ENCODE measurements at places on chromosomes 7 and 10.

DNA sequence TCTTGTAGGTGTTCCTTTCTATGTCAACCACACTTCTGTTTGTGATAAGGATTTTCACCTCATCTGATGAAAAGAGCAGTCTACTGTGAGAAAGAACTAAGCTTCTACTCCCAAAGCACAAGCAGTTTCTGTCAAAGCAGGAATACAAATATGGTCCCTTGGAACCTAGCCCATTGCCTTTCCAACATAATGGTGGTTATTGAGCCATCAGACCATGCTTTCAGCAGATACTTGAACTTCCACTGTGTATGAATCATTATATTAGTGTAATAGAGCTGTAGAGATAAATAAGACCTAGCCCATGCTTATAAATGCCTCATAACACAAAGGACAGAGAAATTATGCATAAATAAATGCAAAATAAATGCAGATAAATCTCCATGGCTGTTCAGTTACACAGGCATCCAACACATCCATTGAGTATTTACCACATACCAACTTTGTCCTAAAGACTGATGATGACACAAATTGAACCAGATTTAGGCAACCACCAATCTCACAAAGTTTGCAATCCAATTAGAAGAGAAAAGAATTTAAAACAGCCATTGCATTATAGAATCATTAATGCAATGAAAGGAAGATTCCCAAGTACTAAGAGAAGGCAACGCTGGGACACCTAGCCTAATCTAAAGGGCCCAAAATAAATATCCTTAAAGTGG lies 729.4 kb upstream of the C7orf33 start:
- no peak for DNase-seq

- no peak for DNase-seq
Measured at GRCh38 chr10:58508316-58508715, 4.4 kb upstream of the BICC1 start.

DNA sequence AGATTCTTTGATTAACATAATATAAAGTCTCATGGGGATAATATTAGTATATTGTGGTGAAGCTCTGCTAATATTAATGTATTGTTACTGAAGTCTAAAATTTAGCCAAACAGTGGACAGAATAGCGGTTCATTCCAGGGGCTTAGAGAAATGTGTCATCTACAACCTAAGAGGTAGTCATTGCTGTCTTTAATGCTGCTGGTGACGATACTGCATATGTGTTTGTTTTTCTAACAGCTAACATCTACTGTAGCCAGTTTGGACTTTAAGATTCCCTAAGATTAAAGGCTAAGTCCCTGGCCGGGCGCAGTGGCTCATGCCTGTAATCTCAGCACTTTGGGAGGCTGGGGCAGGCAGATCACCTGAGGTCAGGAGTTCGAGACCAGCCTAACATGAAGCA lies 102.0 kb upstream of the SAMD8 start:
- no peak for DNase-seq

DNA sequence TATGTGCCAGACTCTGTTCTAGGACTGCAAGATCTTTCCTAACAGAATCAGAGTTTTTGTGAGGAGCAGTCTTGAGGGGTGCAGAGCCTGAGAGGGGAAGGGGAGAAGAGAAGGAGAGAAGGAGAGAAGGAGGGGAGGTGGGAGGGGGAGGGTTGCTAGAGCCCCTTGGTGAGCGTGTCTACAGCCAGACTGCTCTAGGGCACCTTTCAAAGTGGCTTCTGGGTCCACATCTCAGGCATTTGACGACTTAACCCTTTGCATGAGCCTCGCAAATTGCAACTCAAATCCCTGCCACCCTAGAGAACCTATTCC lies 31.1 kb upstream of the LEP start:
- DNase-seq: no peak

DNA sequence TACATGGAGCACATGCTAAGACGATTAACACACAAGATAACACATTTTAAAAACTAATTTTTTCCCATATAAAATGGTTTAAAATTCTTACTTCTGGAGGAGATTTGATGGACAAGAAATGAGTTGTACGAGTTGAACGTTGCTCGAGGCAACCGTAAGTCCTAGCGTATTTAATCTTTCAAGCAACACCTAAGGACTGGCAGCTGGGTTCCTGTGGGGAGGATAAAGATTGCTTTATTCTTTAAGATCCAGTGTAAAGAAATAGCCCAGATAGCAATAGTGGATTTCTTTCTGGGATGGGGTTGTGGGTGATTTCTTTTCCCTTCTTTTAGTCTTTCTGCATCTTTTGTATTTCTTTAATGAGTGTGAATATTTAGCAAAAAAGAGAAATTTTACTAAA lies 9.8 kb downstream of the TBXAS1 start:
- no peak for DNase-seq

DNA sequence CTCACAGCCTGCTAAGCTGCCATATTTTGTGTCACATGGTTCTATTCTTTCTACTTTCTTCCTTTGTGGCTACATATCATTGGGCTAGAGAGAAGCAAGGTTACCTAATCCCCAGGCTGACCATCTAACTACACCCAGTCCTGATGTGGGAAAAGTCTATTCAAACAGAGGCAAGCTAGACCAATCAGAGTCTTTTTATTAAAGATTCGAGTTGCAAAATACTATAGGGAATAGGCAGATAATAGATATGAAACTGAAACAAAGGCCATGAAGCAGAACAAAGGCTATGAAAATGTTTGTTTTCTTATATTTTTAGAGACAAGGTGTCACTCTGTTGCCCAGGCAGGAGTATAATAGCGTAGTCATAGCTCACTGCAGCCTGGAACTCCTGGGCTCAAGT lies 36.7 kb downstream of the MTERF1 start:
- no peak for DNase-seq

DNA sequence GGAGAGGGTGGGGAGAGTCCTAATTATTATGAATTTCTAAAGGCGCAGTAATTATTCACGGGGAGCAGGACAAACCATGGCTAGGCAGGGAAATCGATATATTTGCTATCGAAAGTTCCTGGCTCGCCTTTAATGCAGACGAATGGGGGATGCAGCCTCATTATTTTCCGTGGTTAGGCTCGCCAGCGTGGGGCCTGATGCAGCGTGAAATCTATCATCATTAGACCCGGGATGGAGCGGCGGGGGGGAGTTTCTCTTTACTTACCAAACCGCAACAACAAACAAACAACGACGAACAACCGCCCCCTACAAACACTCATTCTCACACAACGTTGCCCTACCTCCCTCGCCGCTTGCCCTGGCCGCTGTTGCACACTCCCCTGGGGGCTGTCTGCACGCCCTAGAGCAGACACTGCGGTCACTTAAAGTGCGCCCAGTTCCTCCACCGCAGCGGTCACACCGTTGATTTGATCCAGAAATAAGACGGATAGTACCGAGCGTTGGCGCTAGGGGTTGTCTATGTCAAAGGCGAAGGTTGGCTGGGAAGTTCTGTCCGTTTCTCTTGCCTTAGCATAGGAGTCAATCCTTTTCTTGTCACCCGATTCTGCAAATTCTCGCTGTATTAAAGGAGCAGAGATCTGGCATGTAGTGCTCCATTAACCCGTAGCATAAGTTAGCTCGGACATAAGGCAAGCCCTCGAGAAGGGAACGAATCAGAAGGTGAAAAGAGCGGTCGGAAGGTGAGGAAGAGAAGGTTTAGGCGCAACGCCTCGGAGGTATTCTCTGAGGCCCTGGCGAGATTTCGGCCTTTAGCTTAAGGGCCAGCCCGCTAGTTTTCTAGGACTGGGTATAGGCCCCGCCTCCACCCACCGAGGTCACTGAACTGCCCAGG lies 10.4 kb downstream of the NXPH1 start:
- peak; percentile 6 for DNase-seq

- no peak for DNase-seq
Measured at GRCh38 chr7:73435471-73436009, 2.0 kb downstream of the FZD9 start.

DNA sequence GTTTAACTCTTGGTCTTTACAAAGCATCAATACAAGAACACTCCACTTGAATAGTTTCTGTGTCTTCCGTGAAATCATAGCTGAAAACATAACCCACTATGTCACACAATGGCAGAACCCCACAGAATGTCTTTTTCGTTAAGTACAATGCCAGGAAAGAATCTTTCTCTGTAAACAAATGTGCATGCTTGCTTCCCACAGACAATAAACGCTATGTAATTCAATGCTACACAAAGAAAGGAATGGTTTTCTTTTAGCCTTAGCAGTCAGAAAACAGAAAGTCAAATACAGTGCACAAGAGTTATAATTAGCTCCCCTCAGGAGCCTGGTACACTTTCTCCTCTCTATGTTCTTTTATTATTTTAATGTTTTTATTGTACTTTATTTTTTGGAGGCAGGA lies 186.1 kb downstream of the SRPK2 start:
- DNase-seq: no peak

DNA sequence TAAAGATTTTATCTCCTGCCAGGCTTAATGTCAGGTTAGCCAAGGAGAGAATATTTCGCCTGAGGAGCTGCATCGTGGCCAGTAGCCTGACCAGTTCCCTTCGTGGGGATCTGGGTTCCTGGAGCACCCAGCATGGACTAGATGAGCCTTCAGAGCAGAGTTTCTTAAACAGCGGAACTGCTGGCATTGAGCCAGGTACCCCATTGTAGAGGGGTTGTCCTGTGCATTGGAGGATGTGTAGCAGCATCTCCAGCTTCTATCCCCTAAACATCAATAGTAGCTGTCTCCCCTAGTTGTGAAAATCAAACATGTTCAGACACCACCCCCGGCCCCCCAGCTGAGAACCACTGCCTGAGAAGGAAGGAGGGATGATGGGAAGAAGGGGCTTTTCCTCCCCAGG lies 36.2 kb downstream of the CDHR3 start:
- DNase-seq: no peak

GRCh38 chr10:3750006-3750816 lies 34.8 kb downstream of the KLF6 start:
- no peak for DNase-seq

DNA sequence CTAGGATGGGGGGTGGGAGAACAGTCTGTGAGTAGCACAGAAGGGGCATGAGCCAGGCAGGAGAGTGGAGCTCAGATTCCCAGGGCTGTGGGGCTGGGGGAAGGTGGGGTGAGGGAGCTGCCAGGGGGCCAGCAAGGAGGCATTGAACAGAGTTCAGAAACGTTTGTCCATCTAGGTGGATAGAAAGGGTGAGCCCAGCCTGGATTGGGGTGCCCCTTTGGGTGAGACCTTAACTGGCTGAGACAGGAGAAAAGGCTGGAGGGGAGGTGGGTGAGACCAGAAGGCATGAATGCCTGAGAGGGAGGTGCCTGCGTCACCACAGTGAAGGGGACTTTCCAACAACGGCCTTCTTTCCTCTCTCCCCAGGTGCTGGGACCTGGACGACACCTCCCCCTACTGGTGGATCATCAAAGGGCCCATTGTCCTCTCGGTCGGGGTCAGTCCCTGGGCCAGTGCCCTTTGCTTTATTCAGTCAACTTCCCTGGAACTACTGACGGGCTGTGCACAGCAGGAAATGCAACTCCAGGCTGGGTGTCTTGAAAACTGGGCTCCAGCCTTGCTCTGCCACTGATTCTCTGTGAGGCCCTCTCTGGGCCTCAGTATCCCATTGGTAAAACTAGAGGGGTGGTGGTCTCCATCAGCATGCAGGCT lies 11.0 kb downstream of the GHRHR start:
- DNase-seq: peak; percentile 68

- DNase-seq: no peak
Measured at GRCh38 chr10:132810141-132810806, 24.3 kb upstream of the NKX6-2 start.

DNA sequence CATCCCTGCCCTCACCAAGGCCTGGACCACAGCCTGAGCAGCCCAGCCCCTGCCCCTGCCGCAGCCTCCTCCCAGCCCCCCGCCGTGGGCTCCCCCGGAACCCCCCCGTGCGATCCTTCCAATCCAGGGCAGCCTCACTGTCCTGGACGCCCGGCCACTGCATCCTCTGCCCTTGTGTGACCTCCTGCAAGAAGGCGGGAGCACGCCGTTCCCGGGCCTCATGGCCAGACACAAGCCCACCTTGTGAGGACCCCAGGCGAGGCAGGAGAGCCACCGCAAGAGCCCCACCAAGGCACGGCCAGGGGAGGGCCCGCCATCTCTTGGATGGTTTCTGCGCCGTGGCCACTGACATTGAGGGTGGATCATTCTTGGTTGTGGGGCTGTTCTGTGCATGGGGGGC lies 7.8 kb upstream of the LFNG start:
- no peak for DNase-seq

- peak; percentile 63 for DNase-seq
Measured at GRCh38 chr7:92695308-92696261, 105.4 kb upstream of the FAM133B start.

DNA sequence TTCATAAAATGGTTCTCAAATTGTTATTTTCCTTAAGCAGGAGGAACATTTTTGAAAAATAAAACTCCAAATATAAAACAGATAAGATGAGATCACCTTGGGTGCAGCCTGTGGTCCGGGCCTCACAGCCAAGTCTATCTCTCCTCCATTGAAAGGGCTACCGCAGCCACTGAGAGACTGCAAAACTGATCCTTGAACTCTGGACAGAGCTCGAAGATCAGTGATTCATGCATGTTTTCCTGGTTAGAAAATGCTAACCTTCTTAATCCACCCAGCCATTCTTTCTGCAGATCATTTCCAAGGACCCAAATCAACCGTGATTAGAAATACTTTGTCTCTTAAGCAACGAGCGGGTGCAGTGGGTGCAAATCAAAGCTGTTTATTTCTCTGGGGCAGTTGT lies 378.8 kb downstream of the PLXDC2 start:
- DNase-seq: no peak

DNA sequence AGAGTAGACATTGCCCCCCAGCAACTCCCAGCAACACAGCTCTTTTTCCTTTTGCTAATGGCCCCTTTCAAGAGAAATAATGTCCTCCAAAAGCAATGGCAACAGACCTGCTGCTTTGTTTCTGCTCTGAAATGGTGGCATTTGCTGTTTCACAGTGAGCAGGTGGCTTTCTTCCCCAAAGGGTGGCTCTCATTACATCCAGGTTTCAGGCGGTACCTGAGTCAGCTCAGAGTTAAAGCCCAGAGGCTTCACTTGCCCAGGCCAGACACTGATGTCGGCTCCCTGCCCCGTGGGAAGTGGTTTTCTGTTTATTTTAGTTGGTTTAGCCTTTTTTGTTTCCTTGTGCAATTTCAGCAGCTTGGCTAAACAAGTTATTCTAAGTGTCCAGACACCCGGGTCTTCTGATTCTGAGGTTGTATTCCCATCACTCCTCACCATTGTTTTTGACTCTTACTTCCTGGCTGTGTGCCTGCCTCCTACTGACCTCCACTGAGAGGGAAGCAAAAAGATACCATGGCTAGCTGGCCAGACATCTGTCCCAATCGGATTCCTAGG lies 7.8 kb upstream of the ATOH7 start:
- no peak for DNase-seq

GRCh38 chr10:97060441-97061084 lies 125.2 kb downstream of the SLIT1 start:
- DNase-seq: no peak

GRCh38 chr7:50695026-50695425 lies 87.7 kb downstream of the GRB10 start:
- peak; percentile 20 for DNase-seq

DNA sequence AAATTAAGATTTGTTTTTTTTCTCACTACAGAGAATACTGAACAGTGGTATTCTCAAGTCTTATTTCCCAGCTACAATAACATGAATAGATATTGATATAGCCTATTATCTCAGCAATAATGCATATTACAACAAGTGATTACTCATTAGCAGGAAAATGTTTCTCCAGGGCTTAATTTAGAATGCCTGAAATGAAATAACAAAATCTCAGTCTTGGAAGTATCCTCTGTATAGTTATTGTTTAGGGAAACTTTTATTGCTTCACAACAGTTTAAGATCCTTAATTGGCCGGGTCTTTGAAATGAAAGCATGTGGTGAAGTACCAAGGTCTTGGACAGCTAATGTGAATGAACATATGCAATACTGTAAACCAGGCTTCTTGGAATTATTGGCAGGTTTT lies 79.1 kb upstream of the ZEB1 start:
- no peak for DNase-seq

GRCh38 chr7:69622960-69623359 lies 24.7 kb downstream of the AUTS2 start:
- DNase-seq: no peak

Measured in hematopoietic multipotent progenitor cell treated with erythropoietin and hydrocortisone succinate and interleukin-3 and kit ligand, for 8 days (in vitro differentiated cells).